B cell (primary cell): ENCODE measurements at places on chromosomes 6 and 20.

GRCh38 chr6:42367353-42368011 is 84.2 kb downstream of the TRERF1 start:
- DNase-seq: peak; percentile 61

DNA sequence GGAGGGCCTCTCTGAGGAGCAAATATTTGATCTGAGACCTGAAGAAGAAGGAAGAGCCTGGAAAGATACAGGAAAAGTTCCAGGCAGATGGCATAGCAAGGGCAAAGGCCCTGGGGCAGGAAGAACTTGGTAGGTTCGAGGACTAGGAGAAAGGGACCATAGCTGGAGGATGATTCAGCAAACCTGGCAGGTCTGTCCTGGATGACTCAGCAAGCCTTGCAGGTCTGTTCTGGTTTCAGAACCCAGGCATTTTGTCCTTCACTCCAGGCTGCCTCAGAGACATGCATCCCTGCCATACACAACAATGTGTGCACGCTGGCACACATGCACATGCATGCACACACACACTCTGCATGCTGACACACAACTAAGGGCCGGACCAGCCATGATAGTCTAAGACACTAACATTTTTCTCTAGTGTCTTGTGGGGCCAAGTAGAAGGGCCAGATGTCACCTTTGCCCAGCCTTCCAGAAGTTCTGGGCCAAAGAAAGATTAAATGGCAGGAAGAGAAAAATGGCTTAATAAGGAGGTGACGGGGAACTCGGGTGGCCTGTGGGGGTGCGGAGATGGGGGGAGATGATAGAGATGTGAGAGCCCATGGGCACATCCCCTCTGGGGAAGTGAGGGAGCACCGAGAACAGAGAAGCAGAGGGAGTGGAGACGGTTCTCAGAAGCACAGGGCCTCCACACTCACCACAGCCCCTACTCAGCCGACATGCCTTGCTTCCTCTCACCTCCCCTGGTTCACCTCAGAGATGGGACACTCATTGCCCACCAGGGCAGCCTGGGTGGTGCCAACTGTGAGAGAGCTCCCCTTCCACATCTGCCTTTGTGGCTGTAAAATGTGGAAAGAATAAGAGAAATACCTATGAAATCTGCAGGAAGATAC is 15.4 kb upstream of the TRIB3 start:
- no peak for DNase-seq

GRCh38 chr6:158876886-158877285 is 57.7 kb upstream of the EZR start:
- no peak for DNase-seq

- DNase-seq: no peak
Measured at GRCh38 chr20:54250691-54251090, 42.8 kb downstream of the PFDN4 start.

DNA sequence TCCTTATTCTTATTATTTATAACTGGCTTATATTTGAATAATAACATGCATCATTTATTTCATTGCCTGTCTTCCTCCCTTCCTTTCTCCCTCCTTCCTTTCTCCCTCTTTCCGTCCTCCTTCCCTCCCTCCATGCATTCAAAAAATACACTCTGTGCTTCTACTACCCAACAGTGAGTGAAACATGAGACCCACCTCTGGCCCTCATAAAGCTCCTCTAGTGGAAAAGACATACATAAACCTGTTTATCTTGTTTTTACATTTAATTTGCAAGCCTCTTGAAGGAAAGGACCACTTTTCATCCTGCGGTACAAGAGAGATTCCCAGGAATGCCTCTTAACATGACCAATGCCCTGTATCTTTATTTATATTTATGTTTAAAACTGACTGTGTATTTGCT is 21.8 kb upstream of the ISM1 start:
- no peak for DNase-seq

DNA sequence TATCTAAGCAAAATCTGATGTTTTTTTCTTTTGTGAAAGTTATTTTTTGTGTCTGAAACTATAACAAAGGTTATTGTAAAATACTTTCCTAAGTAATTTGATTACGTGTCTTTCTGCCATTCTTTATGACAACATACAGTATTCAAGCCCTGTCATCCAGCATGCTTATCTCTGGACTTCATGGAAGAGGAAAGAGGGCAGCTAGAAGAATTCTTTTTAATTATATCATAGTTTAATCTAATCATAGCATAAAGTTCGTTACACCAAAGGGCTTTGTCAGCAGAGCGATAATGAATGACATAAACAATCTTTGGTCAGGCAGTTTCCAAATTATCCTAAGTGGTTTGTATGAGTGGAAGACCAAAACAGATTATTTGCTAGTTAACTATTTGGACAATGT is 3.5 kb downstream of the ENPP3 start:
- no peak for DNase-seq

DNA sequence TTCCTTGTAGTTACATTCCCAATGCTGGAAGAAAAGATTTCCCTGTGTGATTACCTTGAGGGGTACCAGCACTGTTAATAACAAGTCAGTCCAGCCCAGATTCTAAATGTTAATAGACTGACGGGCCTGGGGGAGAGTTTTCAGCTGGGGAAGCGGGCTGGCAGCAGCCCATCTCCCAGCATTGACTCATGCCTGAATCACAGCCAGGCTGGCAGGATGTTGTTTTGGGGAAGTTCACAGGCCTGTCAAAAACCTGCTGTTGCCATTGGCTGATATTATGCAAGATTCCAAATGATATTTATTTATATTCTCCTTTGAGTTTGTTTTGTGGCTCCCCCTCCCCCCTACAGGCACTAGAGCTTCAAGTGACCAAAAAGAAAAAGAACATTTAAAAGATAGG is 213.9 kb upstream of the CNR1 start:
- no peak for DNase-seq

GRCh38 chr6:2562721-2563451 is 187.8 kb downstream of the MYLK4 start:
- DNase-seq: no peak

DNA sequence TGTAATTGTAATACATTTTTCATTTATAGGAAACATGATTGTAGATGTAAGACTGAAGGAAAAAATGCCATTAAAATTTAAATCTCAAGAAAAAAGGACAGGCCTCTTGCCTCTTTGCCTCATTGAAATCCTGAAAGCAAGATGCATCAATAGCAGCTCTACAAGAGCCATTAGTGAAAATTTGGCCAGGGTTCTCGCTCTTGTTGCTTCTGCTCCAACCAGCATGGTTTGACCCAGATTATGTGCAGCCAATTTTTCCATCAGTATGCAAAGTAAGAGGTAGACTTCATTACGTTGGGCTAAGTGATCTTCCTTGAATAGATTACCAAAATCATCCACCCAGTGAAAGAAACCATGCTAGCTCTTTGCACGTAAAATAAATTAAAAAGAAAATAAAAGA is 106.6 kb downstream of the SGK1 start:
- no peak for DNase-seq

- no peak for DNase-seq
Measured at GRCh38 chr6:41239467-41240159, 11.5 kb downstream of the TREML4 start.

GRCh38 chr6:140845701-140846100 is 1287.0 kb upstream of the GJE1 start:
- DNase-seq: no peak

DNA sequence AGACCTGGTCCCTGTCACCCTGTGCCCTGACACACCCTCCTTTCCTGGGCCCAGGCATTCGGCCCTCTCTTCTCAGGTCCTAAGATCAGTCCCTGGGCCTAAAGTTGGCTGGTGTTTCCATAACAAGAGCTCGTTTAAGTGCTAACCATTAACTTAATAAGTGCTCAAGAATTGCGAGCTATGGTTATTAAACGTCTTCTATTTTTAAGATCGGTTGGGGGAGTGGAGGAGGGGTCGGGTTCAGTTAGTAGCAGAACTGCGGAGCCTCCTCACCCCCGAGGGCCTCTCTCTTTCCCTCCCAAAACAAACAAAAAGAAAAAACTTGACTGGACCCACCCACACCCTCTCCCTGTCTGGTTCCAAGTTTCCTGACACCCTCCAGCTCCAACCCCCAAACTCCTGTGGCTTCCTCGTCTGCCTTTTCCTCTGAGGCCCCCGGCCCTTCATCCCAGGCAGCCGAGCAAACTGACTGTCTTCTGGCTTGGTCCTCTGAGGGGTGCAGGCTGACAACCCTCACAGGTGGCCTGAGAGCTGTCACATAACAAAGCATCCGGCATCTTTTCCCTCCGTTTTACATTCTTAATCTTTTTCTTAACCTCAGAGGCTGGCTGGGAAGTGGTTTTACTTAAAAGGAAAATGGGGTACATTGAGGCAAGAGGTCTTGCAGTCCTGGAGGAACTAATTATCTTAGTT is 2.0 kb downstream of the STK35 start:
- DNase-seq: no peak

GRCh38 chr6:159871906-159872305 is 18.9 kb upstream of the MAS1 start:
- DNase-seq: no peak

GRCh38 chr6:108115598-108116058 is 41.1 kb upstream of the OSTM1 start:
- peak; percentile 56 for DNase-seq

DNA sequence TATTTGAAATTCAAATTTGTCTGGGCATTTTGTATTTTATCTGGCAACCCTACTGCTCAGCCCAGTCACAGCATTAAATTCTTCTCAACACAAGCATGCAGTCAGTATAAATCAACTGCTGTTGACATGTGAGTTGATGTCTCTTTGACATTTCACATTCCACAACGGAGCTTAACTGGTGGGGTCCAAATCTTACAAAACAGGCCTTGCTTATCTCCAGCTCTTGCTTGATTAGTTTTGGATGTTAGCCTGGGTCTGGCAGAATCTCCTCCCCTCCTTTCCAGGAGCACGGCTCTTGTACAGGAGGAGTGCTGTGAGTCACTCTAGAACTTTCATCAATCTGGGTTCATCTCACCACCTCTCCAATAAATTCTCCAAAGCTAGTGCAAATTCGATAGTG is 80.8 kb upstream of the PHACTR1 start:
- no peak for DNase-seq
